ENCODE measurements at places on chromosomes 6 and 20. TPM values are rescaled to one million over a fixed set of nuclear protein-coding genes. Genes with fewer than 3 reads are reported as not detected.

Gene SRMS
- not detected for total RNA-seq

GRCh38 chr6:20565342-20565741 is 31.1 kb downstream of the CDKAL1 start:
- DNase-seq: no peak

GRCh38 chr6:150157081-150157480 is 14.2 kb downstream of the PPP1R14C start:
- DNase-seq: no peak

GRCh38 chr20:46308258-46309157 is at the start of gene CDH22:
Gene CDH22, minus strand, starts transcription at chr20:46308498. Its CDS starts 57,204 bp downstream, at chr20:46251294.
- no peak for DNase-seq

- DNase-seq: peak; percentile 67
Measured at GRCh38 chr6:26197933-26198721, 110.9 kb downstream of the HFE start.

DNA sequence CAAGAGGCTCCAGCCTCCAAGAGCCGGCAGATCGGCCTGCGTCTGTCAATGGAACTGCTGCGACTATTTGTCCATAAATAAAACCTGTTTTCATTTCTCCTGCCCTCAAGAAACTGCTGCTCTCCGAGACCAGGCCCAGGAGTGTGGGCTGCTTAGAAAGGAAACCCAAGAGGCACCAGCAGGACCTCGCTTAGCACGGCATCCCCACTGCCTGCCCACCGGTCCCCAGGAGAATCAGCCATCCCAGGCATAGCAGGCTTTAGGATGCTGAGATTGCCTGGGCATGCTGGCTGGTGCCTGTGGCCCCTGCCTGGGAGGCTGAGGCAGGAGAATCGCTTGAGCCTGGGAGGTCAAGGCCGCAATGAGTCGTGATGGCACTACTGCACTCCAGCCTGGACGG is 17.6 kb downstream of the NTSR1 start:
- no peak for DNase-seq

Gene SNRPB
- 213 TPM for total RNA-seq

Measured in suprapubic skin (tissue), 4 donors.